ENCODE measurements at places on chromosomes 1 and 21.

DNA sequence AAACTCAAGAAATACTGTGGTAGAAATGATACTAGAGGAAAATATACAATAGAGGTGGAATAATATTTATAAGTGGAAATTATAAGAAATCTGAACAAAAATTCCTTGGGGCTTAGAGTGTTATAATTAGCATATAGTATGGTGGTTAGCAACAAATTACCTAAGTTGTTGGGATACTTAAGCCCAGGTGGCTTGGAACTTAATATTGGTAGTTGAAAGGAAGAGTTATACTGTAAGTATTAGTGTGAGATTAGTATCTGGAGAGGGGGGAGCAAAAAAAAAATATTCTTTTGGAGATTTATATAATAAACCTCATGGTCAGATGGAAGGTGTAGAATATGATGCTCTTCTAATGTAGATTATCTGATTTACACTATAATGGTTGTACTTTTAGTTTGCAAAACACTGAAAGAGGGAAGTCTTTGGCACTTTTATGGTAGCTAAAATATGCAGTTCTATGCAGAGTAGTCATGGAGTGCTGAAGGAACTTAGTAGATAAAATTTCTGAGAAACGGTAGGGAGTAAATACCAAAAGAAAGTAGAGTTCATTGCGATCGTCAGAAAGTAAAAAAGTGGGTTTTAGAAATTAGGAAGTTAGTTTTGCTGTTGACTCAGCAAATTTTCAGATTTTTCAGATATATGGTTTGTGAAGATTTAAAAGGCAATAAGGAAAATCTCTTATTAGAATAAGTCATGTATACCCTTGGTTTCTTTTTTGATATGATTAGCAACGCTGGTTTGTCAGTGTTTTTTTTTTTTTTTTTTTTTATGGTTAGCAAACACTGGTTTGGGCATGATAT, 45.7 kb downstream of the MTF2 start:
- no peak for DNase-seq

- no peak for DNase-seq
Observed at GRCh38 chr1:151221616-151222015, 23.3 kb downstream of the PIP5K1A start.

DNA sequence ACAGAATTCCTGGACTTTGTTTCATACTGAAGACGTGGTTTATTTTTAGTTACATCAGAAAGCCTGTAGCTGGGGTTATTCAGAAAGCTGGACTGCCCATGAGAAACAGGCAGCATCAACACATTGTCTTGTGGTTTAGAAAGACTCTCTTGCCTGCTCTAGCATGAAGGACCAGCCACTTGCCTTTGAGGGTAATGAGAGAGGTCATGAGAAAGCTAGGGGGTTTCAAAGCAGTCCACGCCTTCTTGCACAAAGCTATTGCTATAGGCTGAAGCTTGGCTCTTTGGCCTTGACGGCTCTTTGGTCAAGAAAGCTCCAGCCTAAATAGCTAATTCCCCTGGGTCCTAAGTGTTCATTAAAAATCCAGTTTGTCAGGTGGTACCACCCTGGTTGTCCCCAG, 208.1 kb downstream of the PRDM2 start:
- DNase-seq, result no peak

DNA sequence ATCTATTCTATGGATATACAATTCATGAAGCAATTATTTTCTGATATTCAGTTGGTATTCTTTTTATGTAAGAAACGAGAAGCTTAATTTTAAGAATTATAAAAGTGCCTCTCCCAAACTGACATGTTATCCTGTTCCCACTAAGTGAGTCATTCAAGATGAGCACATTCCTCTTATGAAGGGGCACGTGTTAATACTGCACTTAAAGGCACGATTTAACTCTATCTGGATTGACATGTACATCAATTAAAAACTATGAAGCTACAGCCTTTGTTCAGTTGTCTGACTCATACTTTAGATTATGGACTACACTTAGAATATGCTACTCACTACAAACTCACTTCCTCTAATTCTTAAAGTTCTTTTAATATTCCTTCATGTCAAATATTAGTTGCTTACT, 111.6 kb downstream of the CYYR1 start:
- no peak for DNase-seq

- DNase-seq, result no peak
Observed at GRCh38 chr1:173529106-173529505, 52.0 kb downstream of the PRDX6 start.

GRCh38 chr1:200029822-200030152, 2.3 kb downstream of the NR5A2 start:
- no peak for DNase-seq

- no peak for DNase-seq
Observed at GRCh38 chr1:116808200-116808847, 54.1 kb downstream of the CD2 start.

DNA sequence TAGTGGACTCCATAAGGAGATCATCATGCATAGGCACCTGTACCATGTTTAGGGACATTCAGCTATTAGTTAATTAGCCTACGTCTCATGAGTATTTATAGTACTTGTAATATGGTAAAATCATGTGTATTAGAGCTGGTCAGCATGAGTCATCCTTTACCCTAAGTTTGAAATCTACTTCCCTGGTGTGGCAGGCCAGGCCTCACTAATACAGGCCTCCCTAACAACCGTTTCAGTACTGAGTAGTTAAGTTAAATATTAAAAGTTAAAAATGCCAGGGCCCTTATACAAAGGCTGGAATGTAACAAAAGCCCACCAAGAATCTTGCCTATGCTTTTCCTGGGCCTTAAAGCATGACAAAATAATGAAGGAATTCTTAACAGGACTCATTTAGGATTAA, 356.3 kb upstream of the DPYD start:
- peak; percentile 10 for DNase-seq

GRCh38 chr1:99685516-99686180, 39.7 kb downstream of the PALMD start:
- DNase-seq, result peak; percentile 52

- no peak for DNase-seq
Observed at GRCh38 chr1:100847361-100848082, 47.1 kb downstream of the EXTL2 start.

- DNase-seq, result no peak
Observed at GRCh38 chr1:61092642-61093041, 10.3 kb downstream of the NFIA start.

DNA sequence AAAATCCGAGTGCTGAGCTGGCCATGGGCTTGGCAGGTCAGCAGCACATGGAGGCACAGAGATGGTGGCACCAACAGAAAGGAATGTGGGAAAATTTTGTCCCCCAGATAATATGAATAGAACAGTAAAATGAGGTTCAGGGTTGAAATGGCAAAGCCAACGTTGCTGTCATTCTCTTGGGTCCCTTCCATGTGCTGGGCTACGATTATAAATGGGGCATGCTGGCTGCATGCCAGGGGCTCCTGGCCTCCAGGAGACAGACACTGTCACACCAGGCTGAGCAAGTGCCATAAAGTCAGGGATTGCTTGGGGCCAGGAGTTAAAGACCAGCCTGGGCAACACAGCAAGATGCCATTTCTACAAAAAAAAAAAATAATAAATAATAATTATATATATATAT, 77.1 kb downstream of the TOMM20 start:
- DNase-seq, result no peak

DNA sequence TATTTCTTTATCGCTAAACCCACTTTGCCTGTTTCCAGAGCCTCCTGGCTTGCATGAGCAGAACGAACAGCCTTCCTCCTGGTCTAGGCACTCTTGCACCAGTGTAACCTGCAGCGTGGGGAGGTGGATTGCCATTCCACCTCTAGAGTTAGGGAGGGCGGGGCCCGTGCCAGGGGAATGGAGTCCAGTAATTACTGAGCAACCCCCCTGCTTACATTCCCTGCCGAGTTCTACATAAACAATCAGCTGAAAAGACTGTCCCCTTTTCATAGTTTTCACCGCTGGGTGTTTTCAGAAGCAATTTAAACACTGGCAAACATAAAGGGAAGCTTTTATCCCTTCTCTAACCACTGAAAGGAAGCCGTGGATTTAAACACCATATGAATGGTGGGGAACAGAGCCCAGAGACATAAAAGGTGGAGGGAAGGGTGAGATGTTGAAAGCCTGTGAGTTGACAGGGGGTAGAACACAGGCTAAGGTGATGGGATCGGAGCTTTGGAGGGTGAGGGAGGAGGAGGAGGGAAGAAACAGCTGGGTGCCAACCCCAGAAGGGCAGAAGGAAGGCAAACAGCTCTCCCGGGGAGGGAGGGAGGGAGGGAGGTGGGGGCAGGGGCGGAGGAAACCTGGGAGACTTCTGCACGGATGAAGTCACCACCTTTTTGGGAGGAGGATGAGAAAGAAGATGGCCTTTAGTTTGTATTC, 68.0 kb upstream of the WDR26 start:
- DNase-seq, result no peak

DNA sequence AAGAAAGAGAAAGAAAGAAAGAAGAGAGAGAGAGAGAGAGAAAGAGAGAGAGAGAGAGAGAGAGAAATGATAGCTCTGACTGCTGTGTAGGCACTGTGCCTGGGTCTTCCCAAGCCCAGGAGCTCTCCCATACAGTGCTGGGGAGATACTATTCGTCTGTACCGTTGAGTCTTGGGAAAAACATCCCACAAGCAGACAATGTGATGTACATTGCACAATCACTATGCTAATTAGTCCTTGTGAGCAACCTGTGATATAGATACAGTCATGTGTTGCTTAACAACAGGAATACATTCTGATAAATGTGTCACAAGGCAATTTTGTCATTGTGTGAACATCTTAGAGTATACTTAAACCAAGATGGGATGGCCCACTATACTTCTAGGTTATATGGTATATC, 381.0 kb downstream of the HHAT start:
- no peak for DNase-seq

- DNase-seq, result no peak
Observed at GRCh38 chr1:204289280-204289679, 70.4 kb downstream of the PLEKHA6 start.

DNA sequence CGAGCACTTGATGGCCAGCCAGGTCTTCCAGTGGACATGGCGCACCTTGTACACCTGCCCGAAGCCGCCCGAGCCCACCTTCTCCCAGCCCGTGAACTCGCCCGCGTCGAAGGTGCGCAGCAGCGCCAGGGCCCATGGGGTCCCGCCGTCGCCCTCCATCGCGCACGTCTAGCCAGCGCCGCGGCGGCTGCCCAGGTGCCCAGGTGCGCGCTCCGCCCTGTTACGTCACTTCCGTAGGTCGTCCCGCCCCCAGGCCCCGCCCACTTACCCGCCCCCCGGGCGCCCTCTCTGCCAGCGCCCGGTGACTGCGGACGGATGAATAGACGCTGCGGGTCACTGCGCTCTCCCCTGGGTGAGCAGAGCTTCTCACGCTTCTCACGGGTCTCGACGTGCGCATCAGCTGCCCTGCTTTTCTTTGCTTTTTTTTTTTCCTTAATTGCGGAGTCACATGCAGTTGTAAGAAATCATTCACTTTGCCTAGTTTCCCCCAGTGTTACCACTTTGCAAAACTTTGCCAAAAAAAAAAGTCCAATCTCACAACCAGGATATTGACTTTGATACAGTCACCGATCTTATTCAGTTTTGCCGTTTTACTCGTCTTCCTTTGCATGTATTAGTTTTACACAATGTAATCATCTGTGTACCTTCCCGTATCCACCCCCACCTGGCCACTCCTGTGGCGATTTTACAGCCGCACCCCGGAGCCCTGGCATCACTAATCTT, at the start of gene RIPK4:
TSS of gene RIPK4 (minus strand) at position 170 of the 723 bp plus-strand sequence. CDS start at position 159, 11 bp downstream.
- DNase-seq, result no peak

- no peak for DNase-seq
Observed at GRCh38 chr1:67352211-67352610, 44.5 kb downstream of the IL12RB2 start.

- no peak for DNase-seq
Observed at GRCh38 chr1:153350321-153350957, 1.8 kb upstream of the PGLYRP4 start.

- no peak for DNase-seq
Observed at GRCh38 chr1:94552071-94552586, 10.6 kb upstream of the F3 start.

DNA sequence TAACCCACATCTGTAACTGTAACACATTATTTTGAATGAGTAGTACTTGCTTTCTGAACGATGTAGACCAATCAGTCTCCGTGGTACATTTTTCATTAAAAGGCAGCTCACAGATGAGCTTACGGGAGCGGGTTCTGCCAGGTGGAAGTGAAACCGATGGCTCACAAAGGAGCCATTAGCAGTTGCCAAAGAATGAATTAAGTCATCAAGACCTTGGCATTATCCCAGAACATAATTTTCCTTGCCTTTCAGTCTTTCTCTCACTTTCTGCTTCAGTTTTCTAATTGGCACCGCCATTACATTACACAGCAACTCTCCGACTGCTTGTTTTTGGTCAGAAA, 33.5 kb upstream of the UTS2 start:
- DNase-seq, result no peak

GRCh38 chr1:110336300-110337039, 2.7 kb upstream of the RBM15 start:
- no peak for DNase-seq

- no peak for DNase-seq
Observed at GRCh38 chr1:161287482-161288054, 22.2 kb downstream of the MPZ start.

- DNase-seq, result peak; percentile 81
Observed at GRCh38 chr21:33884376-33885171, 31.0 kb downstream of the ATP5PO start.

- no peak for DNase-seq
Observed at GRCh38 chr1:220330265-220330664, 58.0 kb upstream of the RAB3GAP2 start.

- peak; percentile 20 for DNase-seq
Observed at GRCh38 chr1:75345538-75346292, 211.5 kb downstream of the LHX8 start.

DNA sequence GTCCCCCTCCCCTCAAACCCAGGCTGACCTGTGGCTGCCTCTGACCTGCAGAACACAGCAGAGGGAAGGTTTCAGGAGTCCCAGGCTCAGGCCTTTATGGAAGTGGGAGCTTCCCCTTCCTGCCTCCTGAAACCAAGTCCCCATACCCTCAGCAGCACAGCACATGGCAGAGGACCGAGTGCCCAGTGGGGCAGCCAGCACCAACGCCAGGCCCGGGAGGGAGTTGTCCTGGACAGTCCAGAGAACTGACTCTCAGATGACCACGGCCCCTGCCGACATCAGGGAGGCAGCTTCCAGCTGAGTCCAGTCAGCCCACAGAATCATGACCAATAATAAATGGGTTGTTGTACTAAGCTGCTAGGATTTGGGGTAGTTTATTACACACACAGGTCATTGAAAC, 79.6 kb upstream of the ERG start:
- DNase-seq, result no peak

GRCh38 chr1:162964901-162965300, 103.9 kb upstream of the CCDC190 start:
- no peak for DNase-seq

GRCh38 chr1:112492076-112492475, 16.7 kb upstream of the WNT2B start:
- no peak for DNase-seq

All from fibroblast of skin of left quadriceps (primary cell).